Thoracic aorta (tissue), 2 donors: ENCODE measurements at places on chromosomes 5 and 9. TPM values are rescaled to one million over a fixed set of nuclear protein-coding genes. Genes with fewer than 3 reads are reported as not detected.

GRCh38 chr9:98402019-98402840 is 146.8 kb upstream of the TBC1D2 start:
- H3K27ac ChIP-seq = no peak overlapping the region
- H3K4me3 ChIP-seq = no peak overlapping the region
- no peaks in the 10 kb centered on the region for H3K36me3 ChIP-seq
- H3K27me3 ChIP-seq = no peaks in the 10 kb centered on the region

DNA sequence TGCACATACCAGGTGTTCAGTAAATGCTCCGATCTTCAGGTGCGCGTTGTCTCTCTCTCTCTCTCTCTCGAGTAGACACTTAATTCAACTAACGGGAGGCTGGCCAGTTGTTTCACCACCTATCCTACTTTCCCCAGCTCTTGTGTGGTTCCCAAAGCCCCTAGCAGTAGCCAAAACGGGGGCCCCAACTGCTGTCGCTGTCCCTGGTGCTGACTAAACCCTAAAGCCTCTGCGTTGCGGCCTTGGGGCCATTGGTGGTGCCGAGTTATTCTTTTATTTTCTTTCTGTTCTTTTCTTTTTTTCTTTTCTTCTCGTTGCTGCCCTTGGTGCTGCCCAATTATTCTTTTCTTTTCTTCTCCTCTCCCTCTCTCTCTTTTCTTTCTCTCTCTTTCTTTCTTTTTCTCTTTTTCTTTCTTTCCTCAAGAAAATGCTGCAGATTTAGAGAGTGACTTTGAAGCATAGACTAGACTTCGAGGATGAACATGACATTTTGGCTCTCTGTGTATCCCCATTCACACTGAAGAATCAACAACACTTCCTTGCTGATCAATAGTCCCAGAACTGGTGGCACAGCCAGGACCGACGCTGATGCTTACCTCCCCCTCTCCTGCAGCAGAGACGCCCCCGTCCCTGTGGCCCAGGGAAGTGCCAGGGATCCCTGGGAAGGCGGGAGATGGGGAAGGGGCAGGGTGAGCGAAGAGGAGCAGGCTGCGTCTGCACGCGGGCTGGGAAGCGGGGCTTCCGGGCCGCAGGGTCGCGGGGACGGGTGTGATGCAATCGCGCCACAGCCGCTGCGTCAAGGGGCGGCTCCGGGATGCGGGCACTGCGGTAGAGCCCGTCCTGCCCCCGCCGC is at the start of gene FBLL1:
TSS of gene FBLL1 (plus strand) at position 785 of the 853 bp plus-strand sequence. CDS start 200 bp downstream, outside the sequence.
- DNase-seq = no peak
- no peaks in the 10 kb centered on the region for H3K4me1 ChIP-seq
- no peaks in the 10 kb centered on the region for H3K36me3 ChIP-seq
- no peaks in the 10 kb centered on the region for H3K27me3 ChIP-seq
- no peak within 1 kb of the TSS for H3K27ac ChIP-seq

DNA sequence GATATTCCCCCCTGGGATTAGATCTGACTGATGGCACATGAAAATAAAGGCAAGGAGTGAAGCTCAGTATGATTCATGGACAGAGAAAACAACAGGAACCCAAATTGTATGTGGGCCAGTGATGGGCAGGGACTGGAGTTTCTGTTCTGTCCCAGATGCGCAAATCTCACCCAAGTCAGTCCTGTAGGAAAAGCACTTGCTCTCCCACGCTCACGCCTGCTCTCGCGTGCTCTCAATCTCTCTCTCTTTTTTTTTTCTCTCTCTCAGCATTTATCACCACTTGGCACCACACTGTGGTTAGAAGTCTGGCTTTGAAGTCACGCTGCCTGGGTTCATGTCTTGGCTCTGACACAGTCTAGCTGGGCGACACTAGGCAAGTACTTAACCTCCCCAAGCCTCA is 106.5 kb upstream of the LRRTM2 start:
- peaks cover 56% of the 10 kb centered on the region for H3K4me1 ChIP-seq
- peak overlapping the region; percentile 61 for H3K27ac ChIP-seq
- no peaks in the 10 kb centered on the region for H3K36me3 ChIP-seq
- DNase-seq = no peak
- H3K4me3 ChIP-seq = peak overlapping the region; percentile 30

DNA sequence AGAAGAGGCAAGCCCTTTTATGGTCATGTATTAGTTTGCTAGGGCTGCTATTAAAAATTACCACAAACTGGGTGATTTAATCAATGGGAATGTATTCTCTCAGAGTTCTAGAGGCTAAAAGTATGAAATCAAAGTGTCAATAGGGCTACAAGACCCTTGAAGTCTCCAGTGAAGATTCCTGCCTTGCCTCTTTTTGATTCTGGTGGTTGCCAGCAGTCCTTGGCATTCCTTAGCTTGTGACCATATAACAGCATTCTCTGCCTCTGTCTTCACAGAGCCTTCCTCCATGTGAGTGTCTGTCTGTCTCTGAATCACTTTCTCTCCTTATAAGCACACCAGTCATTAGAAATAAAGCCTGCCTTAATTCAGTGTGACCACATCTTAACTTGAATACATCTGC is 282.7 kb downstream of the KCNN2 start:
- no peaks in the 10 kb centered on the region for H3K4me1 ChIP-seq
- DNase-seq = no peak
- H3K4me3 ChIP-seq = no peak overlapping the region
- no peaks in the 10 kb centered on the region for H3K27me3 ChIP-seq
- no peak overlapping the region for H3K27ac ChIP-seq

GRCh38 chr9:5205071-5205470 is 19.6 kb upstream of the INSL6 start:
- H3K27me3 ChIP-seq = no peaks in the 10 kb centered on the region
- no peak for DNase-seq
- no peak overlapping the region for H3K4me3 ChIP-seq
- no peaks in the 10 kb centered on the region for H3K36me3 ChIP-seq
- H3K27ac ChIP-seq = no peak overlapping the region

- no peaks in the 10 kb centered on the region for H3K27me3 ChIP-seq
- DNase-seq = no peak
- no peaks in the 10 kb centered on the region for H3K4me1 ChIP-seq
- no peak overlapping the region for H3K27ac ChIP-seq
- H3K36me3 ChIP-seq = no peaks in the 10 kb centered on the region
- H3K4me3 ChIP-seq = no peak overlapping the region
Measured at GRCh38 chr9:101635473-101635872, 40.7 kb upstream of the PPP3R2 start.

- H3K36me3 ChIP-seq = peaks cover 91% of the 10 kb centered on the region
- no peak overlapping the region for H3K4me3 ChIP-seq
- peaks cover 5% of the 10 kb centered on the region for H3K4me1 ChIP-seq
- no peak for DNase-seq
Measured at GRCh38 chr9:131477816-131478419, 24.8 kb upstream of the POMT1 start.

- no peaks in the 10 kb centered on the region for H3K4me1 ChIP-seq
- H3K27ac ChIP-seq = no peak overlapping the region
- DNase-seq = no peak
- no peaks in the 10 kb centered on the region for H3K27me3 ChIP-seq
Measured at GRCh38 chr5:1768283-1769000, 31.2 kb downstream of the MRPL36 start.

DNA sequence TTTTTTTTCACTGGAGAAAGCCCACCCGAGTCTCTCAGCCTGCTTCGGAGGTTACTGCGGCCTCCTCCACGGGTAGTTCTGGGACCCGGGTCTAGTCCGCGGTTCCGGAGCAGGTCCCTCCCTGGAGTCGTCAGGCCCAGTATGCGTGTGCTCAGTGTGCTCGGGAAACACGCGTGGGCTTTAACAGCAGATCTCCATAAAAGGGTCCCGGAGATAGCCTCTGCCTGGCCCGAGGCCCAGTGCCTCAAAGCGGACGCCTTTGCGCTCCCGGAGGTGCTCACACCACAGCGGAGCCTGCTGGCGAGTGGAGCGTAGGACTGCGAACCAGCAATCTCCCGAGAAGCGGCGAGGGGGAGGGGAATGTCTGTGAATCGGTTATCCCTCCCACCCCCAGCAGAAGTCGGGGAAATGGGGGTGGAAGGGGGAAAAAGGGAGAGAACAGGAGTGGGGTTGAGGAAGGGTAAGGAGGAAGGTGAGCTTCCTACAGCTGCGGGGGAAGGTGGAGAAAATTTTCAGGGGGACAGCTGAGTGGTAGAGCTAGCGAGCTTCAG is 28.7 kb downstream of the CDKN2A start:
- peak overlapping the region; percentile 63 for H3K4me3 ChIP-seq
- peaks cover 37% of the 10 kb centered on the region for H3K27me3 ChIP-seq
- H3K36me3 ChIP-seq = no peaks in the 10 kb centered on the region

DNA sequence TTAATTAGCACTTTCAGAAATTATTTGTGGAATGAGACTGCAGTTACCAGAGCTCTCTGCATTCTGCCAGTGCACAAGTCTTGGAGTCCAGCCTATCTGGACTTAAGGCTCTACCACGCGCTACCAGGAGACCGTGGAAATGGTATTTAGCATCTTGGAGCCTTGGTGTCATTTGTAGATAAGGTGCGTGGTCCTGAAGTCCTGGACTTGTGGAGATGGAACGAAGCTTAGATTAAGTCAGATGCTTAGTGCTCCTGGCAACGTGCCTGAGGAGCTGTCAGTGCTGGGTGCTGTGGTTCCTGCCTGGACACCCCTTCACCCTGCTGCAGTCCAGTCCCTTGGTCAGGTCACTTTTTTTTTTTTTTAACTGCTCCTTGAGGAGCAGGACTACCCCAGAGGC is 59.7 kb downstream of the RCL1 start:
- DNase-seq = no peak
- no peaks in the 10 kb centered on the region for H3K27me3 ChIP-seq
- H3K4me1 ChIP-seq = peaks cover 25% of the 10 kb centered on the region
- no peaks in the 10 kb centered on the region for H3K36me3 ChIP-seq
- H3K27ac ChIP-seq = peak overlapping the region; percentile 7

- peaks cover 15% of the 10 kb centered on the region for H3K4me1 ChIP-seq
- no peak overlapping the region for H3K27ac ChIP-seq
- no peak for DNase-seq
- no peaks in the 10 kb centered on the region for H3K36me3 ChIP-seq
Measured at GRCh38 chr5:88660947-88661805, 221.8 kb downstream of the MEF2C start.

- DNase-seq = no peak
- no peak overlapping the region for H3K27ac ChIP-seq
- no peaks in the 10 kb centered on the region for H3K36me3 ChIP-seq
- no peak overlapping the region for H3K4me3 ChIP-seq
- no peaks in the 10 kb centered on the region for H3K27me3 ChIP-seq
Measured at GRCh38 chr9:78097541-78097940, 65.9 kb upstream of the GNAQ start.

- H3K36me3 ChIP-seq = no peaks in the 10 kb centered on the region
- H3K4me1 ChIP-seq = peaks cover 9% of the 10 kb centered on the region
- no peak overlapping the region for H3K4me3 ChIP-seq
- H3K27me3 ChIP-seq = peaks cover 4% of the 10 kb centered on the region
Measured at GRCh38 chr9:135980926-135981630, 19.9 kb upstream of the UBAC1 start.

GRCh38 chr5:180018347-180019060 is 53.1 kb downstream of the RNF130 start:
- H3K27me3 ChIP-seq = no peaks in the 10 kb centered on the region
- no peaks in the 10 kb centered on the region for H3K4me1 ChIP-seq
- H3K4me3 ChIP-seq = no peak overlapping the region
- H3K27ac ChIP-seq = no peak overlapping the region

GRCh38 chr5:80654054-80654390 is 430 bp upstream of the MSH3 start:
- no peak overlapping the region for H3K27ac ChIP-seq
- peaks cover 27% of the 10 kb centered on the region for H3K4me1 ChIP-seq
- no peak for DNase-seq
- H3K4me3 ChIP-seq = peak overlapping the region; percentile 91

DNA sequence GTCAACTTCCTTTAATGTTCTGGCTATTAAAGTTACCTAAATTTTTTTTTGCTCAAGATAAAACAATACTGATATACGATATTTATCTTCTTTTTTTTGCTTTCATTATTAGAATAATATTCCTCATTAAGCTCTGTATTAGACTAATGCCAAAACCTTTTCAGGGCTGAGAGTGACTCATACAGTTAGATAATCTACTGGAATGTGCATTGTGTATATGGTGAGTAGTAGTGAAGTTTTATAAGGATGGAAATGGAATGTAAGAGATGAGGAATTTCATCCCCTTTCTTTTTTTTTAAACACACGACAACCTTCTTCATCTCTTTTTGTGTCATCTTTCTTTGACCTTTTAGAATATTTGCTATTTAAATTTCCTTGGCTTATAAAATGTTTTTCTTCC is 268.6 kb downstream of the ISL1 start:
- no peaks in the 10 kb centered on the region for H3K27me3 ChIP-seq
- no peak overlapping the region for H3K4me3 ChIP-seq
- H3K27ac ChIP-seq = no peak overlapping the region
- H3K4me1 ChIP-seq = no peaks in the 10 kb centered on the region

DNA sequence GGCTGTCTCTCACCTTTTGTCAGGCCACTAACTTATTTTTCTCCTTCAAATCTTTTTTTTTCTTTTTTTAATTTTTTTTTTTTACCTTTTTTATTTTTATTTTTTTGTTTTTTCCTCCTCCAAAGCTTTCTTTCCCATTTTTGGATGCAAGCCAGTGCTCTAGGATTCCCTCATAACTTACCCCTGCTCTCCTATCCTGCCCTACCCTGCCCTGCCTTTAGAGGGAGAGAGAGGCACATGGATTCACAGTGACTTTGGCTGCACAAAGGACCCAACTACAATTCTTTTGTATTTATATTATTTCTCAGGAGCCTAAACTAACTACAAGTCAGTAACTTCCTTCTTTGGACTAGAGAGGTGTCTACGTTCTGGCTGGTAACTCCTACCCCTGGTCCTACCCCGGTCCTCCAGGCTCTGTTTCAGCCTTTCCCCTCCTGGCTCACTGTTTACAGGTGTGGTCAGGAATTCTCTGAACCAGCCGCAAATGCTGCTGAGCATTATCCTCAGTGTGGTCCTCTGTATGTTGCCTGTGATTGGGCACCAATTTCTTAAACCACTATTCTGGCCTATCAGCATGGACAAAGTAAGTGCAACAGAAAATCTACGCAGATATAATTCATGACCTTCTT is 8.4 kb upstream of the RUSC2 start:
- no peaks in the 10 kb centered on the region for H3K4me1 ChIP-seq
- H3K36me3 ChIP-seq = no peaks in the 10 kb centered on the region
- DNase-seq = no peak
- H3K27ac ChIP-seq = no peak overlapping the region
- no peak overlapping the region for H3K4me3 ChIP-seq

DNA sequence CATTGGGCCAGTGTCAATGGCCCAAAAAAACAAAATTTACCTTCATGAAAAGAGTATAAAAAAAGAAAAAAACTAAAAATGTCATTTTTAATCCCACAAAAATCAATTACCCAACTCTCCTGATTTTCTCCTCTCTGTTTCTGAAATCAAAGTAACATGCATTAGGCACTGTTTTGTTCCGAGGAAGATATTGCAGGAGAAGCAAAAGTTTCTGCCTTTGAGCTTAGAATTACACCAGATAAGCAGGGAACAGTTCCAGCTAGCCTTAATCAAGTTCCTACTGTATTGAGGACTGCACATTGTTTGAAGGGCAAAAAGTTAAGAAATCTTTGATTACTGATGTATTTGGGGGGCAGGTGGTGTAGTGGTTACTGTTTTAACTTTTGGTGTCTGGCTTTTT is 1.1 kb upstream of the PRKAA1 start:
- no peak overlapping the region for H3K27ac ChIP-seq
- no peaks in the 10 kb centered on the region for H3K27me3 ChIP-seq
- H3K4me3 ChIP-seq = peak overlapping the region; percentile 83

Gene MARCHF11
- total RNA-seq = not detected

Gene TXNDC8
- not detected for total RNA-seq

Gene OSMR
- total RNA-seq = 190 TPM

Gene WNK2
- total RNA-seq = 4.7 TPM

Gene BAAT
- total RNA-seq = 0.92 TPM
